NCI-H1436 treated with DMSO at 0.1 percent for 48 hours (cell line): ENCODE measurements at places on chromosomes 1 and 21.

- no peak for DNase-seq
Observed at GRCh38 chr1:88774151-88774556, 90.1 kb downstream of the PKN2 start.

DNA sequence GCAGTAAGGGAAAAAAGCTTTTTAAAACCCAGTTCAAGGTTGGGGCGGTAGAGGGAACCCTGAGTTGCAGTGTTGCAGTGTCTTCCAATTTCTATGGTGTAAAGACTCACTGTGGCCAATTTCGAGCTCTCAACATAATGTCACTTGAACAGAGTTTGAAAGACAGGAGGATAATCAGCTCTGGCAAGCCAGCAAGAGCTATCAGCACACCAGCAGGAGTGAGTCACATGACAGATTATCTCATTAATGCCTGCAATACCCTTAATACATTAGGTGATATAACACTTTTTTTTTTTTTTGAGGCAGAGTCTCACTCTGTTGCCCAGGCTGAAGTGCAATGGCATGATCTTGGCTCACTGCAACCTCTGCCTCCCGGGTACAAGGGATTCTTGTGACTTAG is 22.8 kb downstream of the SLC9C2 start:
- DNase-seq = no peak

DNA sequence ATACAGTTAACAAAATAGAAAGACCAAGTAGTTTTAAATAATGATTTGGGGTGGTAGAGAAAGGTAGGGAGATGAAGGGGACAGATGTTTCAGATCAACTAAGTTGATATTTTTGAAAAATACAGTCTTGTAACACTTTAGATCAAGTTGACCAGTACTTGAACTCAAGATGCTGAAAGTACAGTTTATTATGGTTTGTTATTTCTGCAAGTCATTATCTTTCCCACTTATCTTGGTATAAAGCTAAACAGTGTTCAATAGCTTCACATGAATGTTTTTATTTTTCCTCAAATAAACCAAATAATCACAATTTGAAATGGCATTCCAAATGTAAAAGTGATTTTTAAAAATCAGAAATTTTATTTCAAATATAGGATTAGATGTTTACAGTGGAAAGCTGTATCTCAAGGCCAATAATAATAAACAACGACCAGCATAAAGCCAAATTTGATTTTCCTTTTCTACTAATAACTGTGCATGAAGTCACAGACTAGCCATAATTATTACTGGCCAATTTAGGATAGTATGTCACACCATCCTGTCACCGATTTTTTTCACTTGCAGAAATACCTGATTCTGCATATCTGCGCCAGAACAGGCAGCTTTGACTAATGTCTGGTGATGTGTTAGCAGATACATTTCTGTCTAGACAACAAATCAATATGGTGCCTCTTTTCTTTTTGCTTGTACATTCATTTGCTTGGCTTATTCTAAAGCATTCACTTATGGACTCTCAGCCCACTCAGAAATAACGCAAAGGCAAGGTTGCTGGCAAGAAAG is 320.2 kb downstream of the TM2D1 start:
- DNase-seq = no peak

- DNase-seq = no peak
Observed at GRCh38 chr1:6927626-6928025, 142.4 kb downstream of the CAMTA1 start.

DNA sequence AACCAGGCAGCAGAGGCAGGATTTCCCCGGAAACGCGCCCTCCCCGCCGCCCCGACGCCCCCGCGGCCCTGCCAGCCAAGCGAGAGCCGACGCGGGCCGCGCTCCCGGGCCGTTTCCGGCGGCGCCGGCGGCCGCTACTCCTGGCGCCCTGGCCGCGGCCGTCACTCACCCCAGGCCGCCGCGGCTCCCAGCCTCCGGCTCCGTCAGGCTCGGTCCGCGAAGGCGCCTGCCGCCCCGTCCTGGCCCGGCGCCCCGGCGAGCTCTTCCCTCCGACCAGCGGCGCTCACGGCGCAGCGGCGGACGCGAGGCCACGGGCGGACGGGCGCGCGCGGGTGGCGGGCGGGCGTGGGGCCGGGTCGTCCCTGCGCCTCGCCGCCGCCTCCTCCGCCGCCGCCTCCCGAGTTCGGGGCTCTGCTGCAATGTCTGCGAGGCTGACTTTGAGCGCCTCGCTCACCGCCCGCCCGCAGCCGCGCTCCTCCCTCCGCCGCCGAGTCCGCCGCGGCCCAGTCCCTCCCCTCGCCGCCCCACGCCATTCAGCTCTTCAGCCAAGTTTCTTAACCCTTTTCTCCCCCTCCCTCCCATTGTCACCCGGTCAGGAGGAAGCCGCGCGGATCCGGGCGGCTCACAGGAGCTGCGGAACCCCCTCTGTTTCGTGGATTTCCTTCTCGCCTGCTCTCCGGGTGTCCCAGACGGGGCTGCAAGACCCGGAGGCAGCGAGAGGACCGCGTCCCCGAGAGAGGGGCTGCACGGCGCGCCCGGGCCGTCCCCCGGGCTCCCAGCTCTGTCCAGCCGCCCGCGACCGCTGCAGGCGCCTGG is at the start of gene NRIP1:
TSS of gene NRIP1 (minus strand) at position 425 of the 816 bp plus-strand sequence. CDS start 96,808 bp downstream, outside the sequence.
- no peak for DNase-seq

GRCh38 chr1:1041092-1041523 is 21.2 kb downstream of the AGRN start:
- DNase-seq = no peak

GRCh38 chr1:244672946-244673682 is 20.2 kb downstream of the DESI2 start:
- no peak for DNase-seq

DNA sequence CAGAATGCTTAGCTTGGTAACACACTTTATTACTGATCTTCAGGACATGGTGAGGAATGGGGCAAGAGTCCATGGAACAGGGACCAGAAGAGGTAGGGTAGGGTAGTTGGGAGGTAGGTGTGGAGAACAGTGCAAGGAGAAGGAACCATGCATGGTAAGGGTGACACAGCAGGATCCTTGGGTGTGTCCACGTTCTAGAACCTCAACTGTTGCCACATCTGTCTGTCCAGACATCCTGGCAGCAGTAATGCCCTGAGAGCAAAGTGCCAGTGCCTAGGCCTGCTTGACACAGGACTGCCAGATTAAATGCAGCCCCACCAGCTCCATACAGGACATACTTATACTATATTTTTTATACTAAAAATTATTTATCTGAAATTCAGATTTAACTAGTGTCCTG is 13.9 kb downstream of the DMAP1 start:
- no peak for DNase-seq
